ENCODE measurements at places on chromosomes 5 and 9.
A peak's percentile ranks its signal among the peaks of the same experiment; 100 is the strongest.

- DNase-seq = no peak
Observed at GRCh38 chr9:75452512-75452911, 364.2 kb downstream of the OSTF1 start.

DNA sequence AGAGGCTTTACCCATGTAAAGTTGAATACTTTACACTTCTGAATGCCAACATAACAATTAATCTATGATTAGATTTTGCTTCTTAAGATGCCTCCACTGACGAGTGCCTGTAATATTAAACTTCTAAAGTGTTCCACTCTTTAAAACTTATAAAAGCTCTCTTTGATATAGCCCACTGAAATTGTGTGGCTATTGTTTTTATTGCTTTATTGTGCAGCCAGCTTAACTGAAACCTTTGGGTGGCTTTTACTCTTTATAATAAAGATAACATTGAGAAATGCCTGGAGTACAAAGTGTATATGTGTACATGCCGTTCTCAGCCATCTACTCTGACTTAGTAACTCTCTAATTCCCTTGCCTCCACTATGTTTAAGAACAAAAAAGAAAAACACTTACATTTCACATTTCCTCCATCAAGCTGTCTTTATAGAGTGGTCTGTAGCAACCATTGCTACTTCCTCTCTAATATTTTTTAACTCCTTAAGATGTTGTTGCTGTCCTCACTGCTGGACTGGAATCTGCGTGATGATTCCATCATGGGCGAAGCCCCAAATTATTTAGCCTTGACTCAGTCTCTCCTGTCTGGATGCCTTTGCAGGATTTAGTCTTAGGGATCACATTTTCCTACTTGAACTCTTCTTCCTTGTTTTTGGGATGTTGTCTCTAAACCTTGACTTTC is 9.1 kb downstream of the PIK3R1 start:
- DNase-seq = no peak

- peak; percentile 83 for DNase-seq
Observed at GRCh38 chr9:95724253-95724991, 151.1 kb upstream of the ERCC6L2 start.

- DNase-seq = no peak
Observed at GRCh38 chr5:35302544-35302943, 72.3 kb upstream of the PRLR start.

DNA sequence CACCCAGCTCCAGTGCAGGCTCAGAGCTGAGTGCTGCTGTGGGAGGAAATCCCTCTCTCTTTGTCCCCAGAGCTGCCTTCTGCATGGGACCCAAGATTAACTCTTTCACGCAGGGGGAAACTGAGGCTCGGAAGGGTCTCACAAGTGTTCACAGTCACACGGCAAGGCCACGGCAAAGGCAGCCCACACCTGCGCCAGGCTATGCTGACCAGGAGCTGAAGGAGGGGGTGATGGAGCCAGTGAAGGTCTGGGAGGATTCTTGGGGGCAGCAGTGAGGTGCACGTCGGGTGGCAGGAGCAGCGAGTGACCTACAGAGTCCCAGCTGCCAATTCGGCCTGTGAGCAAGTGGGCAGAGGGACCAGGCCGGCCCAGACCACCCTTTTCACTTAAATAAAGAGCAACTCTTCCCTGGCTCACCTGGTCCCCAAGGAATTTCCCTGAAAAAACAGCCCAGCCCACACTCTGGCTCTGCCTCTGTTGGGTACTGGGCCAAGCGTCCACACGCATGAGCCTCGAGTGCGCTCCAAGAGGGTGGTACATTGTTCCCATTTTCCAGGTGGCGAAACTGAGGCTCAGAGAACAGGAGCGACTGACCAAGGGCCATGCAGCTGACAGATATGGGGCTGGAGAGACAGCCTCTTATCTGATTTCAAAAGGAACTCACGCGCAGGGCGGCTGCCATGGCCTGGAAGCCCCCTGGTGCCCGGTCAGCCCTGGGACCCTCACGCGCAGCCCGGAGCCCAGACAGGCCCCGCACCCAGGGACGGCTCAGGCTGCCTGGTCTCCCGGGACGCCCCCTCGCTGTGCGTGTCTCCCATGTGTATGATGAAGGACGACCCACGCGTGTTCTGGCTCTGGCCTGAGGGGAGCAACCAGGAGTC is 28.2 kb downstream of the SARDH start:
- no peak for DNase-seq

DNA sequence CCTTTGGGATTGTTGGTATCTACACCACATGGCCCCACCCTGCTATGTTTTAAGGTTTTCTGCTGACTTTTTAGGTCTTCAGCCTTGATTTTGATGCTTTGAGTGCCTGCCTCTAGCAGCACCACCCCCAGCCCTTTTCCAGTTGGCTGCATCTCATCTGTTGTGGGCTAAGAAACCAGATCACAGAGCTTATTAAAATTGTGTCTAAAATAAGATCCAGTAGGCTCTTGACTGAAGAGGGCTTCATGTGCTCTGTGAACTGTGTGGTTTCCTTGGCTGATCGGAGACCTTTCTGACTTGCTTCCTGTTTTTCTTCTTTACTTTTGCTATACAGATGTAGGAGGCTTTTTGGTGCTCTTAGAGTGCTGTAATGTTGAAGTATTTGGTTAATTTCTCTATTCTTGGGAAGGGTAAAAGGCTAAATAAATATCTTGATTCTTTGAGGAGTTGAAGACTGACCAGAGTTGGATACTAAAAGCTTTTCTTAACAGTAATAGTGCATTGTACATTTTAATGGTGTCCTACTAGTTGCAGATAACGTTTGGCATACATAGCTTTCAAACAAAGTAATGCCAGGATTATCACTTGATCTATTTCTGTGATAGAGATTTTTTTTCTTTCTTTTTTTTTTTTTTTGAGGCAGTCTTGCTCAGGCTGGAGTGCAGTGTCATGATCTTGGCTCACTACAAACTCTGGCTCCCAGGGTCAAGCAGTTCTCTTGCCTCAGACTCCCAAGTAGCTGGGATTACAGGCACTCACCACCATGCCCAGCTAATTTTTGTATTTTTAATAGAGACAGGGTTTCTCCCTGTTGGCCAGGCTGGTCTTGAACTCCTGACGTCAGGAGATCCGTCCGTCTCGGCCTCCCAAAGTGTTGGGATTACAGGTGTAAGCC is 4.5 kb downstream of the UBE2D2 start:
- DNase-seq = peak; percentile 78

GRCh38 chr9:86598411-86599239 is 244.4 kb upstream of the TUT7 start:
- DNase-seq = no peak

Data from CD4-positive, alpha-beta T cell treated with Interleukin-21 for 1 hour (primary cell).